ENCODE measurements at places on chromosomes 4 and X.

DNA sequence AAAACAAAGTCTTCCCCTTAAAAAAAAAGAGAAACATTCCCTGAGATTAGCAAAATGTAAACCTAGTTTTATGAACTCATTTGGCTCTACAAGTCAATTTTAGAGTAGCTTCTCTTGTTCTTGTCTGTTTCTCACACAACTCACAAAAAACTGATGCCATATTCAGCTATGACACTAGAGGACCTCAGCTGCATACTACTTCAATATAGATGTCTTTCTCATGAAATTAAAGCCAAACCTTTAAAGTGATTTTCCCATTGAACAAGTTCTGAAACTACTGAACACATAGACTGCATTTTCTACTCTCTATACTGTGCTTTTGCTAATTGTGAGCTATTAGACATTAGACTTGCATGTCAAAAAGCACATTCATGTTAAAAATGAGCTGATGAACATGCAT lies 49.8 kb downstream of the TBCK start:
- DNase-seq, result peak; percentile 30

DNA sequence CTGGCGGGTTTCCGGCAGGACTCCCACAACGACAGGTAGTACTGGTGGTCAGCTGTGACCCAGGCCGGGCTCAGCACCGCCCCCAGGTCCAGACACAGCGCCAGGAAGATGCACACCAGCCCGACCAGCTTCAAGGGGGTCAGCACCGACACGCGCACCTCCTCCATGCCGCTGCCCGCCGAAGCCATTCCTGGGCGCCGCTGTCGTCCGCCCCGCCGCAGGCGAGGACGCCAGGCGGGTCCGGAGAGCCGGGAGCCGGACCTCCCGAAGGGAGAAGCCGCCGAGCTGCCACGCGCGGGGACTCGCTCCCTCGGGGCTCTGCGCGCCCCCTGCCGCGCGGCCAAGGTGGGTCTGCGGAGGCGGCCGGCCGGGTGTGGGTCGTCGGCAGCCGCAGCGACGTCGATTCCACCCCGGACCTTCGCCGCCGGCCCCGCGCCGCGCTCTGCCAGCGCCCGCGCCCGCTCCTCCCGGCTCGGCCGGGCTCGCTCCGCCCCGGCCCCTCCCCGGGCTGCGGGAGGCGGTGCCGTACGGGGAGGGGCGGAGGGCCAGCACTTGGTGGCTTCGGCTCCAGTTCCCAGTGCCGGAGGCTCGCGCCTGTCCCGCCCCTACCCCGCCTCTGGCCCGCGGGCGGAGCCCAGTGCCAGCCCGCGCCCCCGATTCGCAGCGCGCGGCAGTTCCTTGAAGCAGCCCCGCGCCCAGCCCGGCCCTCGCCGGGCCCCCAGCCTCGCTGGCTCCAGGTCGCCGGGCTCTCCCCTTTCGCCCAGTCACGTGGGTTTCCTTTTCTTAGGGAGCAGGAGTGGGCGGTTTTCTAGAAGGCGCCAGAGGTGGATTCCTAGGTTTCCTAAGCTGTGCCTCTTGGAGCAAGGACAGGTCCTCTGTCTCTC lies at the start of gene TMEM47:
Gene TMEM47 (minus strand): TSS at position 444 of the 884 bp plus-strand sequence. CDS start 256 bp downstream, at position 188.
- peak; percentile 1 for DNase-seq

DNA sequence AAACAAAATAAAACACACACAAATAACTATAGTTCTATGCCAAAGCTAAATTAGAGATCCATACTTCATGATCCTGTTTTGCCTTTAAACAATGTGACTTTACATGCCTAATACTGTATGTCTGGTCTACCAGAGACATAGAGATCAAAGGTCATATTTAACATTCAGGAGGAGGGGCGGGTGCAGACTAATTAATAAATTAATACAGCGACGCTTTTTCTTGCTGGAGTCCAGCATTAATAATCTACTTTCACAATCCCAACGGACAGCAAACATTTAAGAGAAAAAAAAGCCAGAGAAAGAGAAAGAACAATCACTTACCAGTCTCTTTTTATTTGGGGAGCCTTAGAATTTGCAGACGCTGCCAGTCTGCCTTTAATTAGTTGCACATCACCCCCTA lies 509 bp downstream of the CXXC4 start:
- no peak for DNase-seq

DNA sequence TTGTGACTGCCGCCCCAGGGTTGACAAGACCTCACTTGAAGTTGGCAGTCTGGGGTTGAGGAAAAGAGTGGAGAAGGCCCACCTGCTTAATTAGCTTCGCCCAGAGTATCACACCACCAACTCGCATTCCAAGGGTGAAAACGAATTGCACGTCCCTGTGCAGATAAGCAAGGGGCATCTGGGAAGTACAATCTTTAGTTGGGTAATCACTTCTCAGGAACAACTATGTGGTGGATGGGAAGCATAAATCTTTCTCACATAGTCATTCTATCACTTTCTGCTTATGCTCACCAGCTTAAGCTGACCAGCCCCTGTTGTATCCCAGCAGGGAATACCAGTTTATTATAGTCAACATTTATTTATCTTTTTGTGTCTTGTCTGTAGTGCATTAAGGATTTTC lies 14.3 kb downstream of the SPCS3 start:
- no peak for DNase-seq

DNA sequence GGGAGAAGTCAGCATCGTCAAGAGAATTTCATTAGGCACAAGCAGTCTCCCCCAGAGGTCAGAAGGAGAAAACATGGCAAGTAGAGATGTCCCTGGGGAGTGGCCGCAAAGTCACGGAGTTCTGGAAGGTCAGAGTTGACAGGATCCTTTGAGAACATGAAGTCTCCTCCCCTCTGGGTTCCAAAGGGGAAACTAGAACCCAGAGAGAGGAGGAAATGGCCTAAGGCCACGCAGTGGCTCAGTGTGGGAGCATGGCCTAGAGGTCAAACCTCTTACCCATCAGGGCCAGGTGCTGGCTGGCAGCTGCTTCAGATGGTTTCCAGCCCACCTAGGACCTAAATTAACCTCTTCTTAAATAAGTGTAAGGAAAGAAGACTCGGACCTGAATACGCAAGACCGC lies 884 bp downstream of the IDH3G start:
- DNase-seq, result no peak

GRCh38 chrX:133726642-133727041 lies 258.8 kb downstream of the GPC3 start:
- DNase-seq, result no peak

DNA sequence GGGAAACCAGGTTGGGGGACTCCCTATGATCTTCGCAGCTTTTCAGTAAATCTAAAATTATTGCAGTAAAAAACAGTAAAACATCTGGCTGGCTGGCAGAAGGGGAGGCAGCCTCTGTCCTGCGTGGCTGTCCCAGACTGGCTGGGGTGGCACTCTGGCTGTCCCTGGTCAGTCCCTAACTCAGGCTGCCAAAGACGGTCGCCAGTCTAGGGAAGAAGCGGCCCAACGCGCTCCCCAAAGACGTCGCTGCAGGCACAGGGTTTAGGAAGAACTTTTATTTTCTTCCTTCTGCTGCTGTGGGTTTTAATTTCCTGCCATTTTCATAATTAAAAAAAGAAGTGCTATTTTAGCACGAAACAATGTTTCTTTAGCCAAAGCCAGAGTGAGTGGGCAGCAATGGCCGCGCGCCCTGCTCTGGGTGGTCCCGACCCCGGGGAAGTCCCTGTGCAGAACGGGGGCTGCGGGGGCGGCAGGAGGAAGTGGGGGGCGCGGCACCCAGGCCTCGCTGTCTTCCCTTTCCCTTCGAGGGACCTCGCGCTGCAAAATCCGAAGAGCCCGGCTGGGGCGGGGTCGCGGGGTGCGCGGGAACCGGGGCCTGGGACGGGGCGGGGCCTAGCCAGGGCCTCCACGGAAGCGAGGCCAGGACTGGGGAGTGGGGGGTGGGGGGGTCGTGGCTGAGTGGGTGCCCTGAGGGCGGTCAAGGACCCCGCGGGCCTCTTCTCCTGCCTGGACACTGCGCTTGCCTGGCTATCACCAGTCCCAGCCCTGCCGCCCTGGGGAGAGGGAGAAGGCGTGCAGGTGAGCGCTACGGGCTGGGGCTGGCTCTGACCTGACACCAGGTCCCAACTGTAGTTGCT lies 6.3 kb upstream of the LETM1 start:
- no peak for DNase-seq

DNA sequence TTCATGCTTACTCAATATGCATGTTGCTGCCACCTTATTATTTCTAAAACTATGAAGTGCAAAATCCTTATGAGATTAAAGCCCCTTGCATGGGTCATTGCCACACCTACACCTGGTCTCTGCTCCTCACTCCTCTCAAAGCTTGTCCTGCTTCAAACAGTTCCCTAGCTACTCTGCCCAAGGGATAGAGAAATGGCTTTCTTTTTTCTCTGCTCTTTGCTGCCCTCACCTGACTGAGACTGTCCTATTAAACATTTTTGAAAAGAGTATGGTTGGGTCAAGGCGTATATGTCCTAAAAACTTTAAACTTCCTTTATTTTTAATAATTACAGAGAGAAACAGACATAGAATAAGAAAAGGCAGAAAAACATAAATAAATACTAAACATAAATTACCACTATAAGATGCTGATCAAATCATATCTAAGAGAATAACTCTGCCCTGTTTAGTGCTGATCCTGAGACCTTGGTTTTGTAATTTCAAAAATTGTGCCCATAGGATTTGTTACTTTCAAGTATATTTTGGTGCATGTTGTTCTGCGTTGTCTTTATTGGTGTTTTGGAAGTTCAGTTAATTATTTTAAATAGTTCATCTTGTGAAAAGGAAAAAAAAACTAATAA lies 704.9 kb upstream of the PABPC4L start:
- DNase-seq, result no peak

DNA sequence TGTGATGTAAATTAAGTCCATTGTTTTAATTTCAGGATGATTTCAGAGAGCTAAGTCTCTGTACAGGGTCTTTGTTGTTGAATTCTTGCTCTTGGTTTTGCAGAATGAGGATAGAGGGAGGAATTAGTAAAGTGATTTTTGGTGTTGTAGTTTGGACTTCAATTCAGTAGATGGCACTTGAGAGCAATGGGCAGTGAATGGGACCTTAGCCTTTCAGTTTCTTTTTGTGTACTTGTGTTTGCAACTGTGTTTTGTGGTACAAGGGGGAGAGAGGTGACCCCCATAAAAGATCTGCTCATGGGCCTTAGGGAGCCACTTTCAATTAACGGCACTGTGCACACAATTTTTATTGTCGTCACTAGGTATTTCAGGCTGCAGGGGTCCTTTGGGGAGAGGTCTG lies 340.0 kb downstream of the DCAF12L2 start:
- DNase-seq, result no peak

- DNase-seq, result no peak
Measured at GRCh38 chrX:132059973-132060540, 37.0 kb downstream of the STK26 start.

DNA sequence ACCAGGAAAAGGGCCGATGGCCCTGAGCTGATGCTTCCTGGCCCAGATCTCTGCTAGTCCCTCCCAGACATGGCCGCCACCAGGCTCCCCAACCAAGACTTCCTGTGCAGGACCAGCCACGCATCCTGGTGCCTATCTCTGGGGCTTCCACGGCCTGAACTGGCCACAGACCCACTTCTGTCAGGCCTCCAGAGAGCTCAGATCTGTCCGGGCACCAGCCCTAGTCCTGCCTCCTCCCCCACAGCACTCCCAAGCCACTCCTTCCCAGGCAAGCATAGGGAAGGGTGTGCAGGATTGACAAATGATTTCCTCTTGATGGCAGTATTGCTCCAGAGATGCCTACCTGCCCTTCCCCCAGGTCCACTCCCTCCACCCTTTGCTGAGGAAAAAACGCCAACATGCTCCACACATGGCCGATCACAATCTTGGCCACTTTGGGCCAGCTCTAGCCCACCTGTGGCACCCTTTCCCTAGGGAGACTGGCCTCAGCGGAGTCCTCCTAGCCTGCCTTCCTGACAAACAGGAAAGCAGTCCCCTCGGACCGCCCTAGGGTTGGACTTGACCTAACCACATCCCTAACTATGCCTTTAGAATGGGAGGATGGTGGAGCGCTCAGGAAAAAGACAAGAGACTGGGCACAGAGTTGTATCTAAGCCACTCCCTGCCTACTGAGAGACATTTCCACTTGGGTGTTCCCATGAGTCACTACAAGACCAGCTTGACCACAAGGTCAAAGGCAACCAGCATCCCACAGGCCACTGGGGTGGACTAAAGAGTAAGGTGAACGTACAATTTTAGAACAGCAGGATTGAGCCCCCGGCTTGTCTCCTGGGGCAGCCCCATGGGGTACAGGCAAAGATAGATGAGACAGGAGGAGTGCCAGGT lies 277.5 kb upstream of the AGTR2 start:
- peak; percentile 43 for DNase-seq

Measured in activated CD4-positive, alpha-beta T cell treated with anti-CD3 and anti-CD28 coated beads, Interleukin-2, Interleukin-6, amounts not matched to agents 100 ng/mL and 50 ng/mL, durations not matched to agents 16 hours and 8 hours (primary cell).